ENCODE measurements at places on chromosomes 1 and 21.
A peak's percentile ranks its signal among the peaks of the same experiment; 100 is the strongest.

DNA sequence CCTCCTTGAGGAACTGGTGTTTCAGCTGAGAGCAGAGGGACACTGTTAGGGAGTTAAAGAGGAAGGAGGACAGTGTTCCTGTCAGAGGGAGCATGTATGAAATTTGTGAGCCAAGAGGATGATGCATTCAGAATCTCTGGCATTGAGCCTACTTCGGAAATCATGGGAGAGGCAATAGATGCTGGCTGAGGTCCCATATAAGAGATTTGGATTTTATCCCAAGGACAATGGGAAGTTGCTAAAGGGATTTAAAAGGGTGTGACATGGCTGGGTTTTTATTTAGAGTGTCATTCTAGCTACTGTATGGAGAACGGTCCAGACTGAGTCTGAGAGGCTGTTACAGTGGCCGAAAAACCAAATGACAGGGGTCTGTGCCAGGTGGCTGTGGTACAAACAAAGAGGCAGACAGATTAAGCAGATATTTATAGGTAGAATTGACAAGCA is 403.2 kb upstream of the B3GALT2 start:
- DNase-seq = no peak

GRCh38 chr1:198936371-198937083 is 297.7 kb downstream of the PTPRC start:
- peak; percentile 49 for DNase-seq

DNA sequence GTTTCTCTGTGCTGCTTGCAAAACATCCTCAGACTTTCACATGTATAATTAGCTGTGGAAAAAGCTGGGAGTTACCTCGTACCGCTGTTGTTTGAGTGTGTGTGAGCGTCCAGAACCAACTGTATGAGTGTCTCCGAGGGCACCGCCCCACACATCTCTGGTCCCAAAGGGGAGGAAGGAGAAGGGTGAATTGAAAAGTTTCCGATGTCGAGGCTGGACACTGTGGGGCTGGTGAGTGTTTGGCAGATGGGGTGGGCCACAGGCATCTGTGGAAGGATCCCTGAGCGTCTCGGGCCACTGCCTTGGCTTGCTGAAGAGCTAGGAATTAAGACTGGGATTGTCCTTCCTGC is 1.2 kb downstream of the ATP2B4 start:
- DNase-seq = peak; percentile 66

- DNase-seq = peak; percentile 81
These were observed 58.3 kb downstream of the UBE2T start for GRCh38 chr1:202283379-202283844.

GRCh38 chr1:39098546-39099250 is 72.5 kb downstream of the NDUFS5 start:
- peak; percentile 83 for DNase-seq

DNA sequence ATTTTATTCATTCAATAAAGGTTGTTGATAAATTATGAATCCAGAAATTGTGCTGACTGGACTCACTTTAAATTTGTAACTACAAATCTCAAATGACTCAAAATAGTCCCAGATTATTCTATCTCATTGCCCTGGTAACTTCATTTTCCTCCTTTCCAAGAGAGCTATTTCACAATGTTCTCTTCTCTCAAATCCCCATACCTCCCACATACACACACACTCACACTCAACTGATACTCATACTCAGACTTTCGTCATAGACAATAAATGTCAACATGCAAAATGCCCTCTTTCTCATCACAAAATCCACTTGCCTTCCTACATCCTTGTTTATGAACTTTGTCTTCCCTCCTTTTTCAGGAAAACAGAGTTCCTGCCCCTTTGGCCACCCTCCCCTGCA is 33.3 kb downstream of the EXTL2 start:
- no peak for DNase-seq

DNA sequence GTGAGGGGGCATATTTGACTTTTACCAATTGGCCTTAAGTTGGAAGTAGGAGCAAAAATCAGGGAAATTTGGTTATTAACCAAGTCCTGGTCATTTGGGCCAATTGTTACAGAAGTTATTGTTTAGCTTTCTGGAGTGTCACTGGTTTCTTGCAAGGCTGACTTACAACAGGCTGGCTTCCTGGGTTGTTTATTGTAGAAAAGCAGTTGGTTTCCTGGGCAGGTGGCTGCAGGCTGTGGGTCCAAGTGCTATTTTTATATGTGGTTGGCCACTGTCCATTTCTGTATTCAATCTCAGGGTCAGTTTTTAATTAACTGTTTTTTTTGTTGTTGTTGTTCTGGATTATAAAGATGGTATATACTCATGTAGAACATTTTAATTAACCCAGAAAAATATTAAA is 174.1 kb downstream of the KCNJ6 start:
- no peak for DNase-seq

DNA sequence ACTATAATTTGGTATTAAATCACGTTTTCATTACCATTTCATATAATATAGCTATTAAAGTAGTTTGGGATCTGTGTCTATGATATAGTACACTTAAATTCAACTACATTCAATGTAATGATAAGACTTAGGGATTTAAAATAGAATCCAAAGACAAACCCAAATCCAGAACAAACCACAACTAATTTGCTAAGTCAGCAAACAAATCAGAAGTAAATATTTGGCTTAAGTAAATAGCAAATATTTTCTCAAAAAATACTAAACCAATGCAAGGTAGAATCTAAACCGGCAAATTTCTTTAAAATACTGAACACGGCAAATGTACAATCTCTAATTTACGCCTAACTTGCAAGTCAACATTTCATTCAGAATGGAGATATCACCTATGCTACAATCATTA is 16.8 kb downstream of the YY1AP1 start:
- DNase-seq = no peak

GRCh38 chr1:2253797-2254480 is 25.8 kb downstream of the SKI start:
- no peak for DNase-seq

Measured in NB4 (cell line).